ACHN (cell line): ENCODE measurements at places on chromosomes 3 and 15.

DNA sequence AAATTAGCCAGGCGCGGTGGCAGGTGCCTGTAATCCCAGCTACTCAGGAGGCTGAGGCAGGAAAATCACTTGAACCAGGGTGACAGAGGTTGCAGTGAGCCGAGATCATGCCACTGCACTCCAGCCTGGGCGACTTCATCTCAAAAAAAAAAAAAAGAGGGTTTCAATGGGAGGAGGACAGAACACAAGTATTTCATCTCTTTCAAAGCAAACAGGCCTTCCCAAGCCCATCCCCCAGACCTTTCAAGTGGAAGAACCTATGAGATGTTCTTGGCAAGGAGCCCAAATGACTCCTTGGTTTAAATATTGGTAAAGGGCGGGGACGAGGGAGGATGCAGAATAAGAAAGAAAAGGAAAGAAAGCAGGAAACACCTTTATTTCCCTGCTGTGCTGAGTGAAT is 62.2 kb upstream of the MCF2L2 start:
- peak; percentile 39 for DNase-seq

DNA sequence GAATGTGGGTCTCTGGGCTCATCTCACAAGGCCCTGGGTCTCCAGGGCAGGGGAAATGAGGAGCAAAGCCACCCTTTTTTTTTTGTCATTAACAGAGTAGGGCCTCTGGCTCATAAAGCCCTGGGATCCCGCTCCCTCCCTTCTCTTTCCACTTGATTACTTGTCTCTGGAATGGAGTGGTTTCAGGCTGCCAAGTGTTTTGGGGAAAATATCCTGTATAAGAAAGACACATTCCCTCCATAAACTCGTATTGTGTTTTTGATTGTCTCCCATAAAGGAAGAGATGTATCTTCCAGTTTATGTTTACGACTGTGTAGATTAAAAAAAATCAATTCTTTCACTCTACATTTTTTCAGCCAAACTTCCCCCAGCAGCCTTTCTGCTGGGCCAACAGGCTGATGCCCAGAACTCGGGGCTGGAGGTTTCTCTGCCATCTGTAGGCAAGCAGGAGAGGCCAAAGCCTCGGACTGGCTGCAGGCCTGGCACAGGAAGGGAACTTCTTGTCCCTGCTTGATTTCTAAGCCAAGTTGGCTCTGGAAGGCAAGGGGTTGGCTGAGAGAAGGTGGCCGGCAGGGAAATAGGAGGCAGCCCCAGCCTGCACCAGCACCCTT is 49.4 kb upstream of the INSYN1 start:
- no peak for DNase-seq

DNA sequence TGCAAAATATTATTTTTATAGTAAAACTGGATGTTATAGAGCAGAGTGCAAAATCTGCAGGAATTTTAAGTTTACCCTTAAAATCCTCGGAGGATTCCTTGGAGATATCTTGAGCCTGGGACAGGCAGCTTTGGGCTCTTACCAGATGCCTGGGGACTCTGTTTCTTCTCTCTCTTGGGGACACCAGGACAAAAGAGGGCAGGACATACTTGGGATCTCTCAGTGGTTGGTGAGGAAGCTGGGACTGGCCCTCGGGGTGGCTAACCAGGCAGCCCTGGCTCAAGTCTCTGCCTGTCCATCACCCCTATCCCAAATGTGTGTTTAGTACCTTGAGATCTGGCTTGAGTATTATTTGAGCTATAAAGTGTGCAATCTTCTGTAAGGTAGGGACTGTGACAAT is 38.6 kb downstream of the TKT start:
- no peak for DNase-seq

DNA sequence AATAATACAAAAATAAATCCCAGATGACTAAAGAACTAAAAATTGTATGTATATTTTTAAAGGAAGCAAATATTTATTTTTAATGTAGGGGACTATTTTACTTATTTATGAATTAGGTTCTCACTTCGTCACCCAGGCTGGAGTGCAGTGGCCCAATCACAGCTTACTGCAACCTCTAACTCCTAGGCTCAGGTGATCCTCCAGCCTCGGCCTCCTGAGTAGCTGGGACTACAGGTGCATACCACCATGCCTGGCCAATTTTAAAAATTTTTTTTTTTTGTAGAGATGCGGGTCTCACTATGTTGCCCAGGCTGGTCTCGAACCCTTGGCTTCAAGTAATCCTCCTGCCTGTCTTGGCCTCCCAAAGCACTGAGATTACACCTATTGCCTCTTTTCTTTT is 42.6 kb downstream of the CMTM7 start:
- no peak for DNase-seq

- DNase-seq, result no peak
Measured at GRCh38 chr15:34243226-34243625, 18.4 kb downstream of the EMC4 start.

DNA sequence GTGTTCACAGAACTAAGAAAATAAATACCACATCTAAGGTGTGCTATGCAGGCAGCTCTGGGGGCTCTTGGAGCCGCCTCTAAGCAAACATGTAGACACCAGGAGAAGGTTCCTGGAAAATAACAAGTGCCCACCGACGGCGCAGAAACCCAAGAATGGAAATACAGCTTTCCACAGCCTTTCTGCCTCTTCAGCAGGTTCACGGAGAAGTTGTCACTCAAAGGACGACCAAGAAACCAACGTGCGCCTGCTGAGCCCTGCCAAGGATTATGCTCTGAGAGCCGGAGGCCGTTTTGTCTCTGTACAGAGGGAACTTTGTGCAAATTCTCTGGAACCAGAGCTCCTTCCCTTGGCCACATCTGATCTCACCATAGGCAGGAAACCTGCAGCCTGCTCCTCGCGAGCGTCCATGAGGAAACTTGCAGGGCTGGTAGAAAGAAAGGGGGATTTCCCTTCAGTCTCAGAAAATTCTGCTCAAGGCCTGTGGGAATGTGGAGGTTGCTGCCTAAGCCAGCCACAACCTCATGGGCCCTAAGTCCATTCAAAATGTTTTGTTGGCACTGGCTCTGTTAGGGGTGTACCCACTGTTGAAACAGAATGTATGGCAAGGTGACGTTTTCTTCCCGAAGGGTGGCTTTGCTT is 40.6 kb upstream of the ETV5 start:
- DNase-seq, result no peak

- DNase-seq, result no peak
Measured at GRCh38 chr3:196423044-196423781, 9.0 kb downstream of the UBXN7 start.

GRCh38 chr3:14410106-14410502 is 7.7 kb downstream of the SLC6A6 start:
- no peak for DNase-seq

DNA sequence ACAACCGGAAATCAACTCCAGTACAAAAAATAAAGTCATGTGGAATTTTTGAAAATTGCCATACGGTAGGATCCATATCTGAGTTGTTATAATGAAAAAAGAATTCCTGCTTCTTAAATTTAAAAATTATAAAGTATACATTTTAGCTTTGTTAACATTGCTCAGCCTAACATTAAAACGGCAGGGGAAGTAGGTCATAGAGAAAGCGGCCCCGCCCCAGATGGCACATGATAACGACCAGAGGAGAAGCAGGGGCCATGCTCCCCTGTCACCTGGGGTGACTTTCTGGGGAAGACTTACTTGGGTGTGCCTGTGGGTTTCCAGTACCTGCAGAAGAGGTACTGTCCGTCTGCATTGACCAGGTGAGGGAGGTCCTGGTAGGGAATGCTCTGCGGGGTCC is 921 bp downstream of the MGLL start:
- DNase-seq, result no peak

- DNase-seq, result no peak
Measured at GRCh38 chr3:147425388-147425850, 16.3 kb downstream of the ZIC1 start.

GRCh38 chr3:127903611-127904375 is 11.2 kb upstream of the KBTBD12 start:
- DNase-seq, result no peak

DNA sequence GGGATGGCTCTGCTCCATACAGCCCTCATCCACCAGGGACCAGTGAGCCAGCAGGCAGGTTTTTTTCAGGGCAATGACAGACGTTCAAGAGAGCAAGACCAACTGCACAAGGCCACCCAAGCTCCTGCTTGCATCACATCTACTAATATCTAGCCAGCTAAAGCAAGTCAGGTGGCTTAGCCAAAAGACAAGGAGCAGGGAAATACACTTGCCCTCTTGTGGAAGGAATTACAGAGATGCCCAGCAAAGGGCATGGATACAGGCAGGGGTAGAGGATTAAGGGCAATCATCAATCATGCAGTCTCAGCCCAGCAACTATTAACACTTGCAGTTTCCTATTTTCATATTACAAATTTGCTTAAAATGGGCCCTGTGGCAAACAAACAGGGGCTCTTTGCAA is 81.5 kb upstream of the NTRK3 start:
- no peak for DNase-seq
